ENCODE measurements at places on chromosomes 3 and 15.

- DNase-seq = no peak
Observed at GRCh38 chr3:128788268-128788869, 62.4 kb downstream of the RAB7A start.

DNA sequence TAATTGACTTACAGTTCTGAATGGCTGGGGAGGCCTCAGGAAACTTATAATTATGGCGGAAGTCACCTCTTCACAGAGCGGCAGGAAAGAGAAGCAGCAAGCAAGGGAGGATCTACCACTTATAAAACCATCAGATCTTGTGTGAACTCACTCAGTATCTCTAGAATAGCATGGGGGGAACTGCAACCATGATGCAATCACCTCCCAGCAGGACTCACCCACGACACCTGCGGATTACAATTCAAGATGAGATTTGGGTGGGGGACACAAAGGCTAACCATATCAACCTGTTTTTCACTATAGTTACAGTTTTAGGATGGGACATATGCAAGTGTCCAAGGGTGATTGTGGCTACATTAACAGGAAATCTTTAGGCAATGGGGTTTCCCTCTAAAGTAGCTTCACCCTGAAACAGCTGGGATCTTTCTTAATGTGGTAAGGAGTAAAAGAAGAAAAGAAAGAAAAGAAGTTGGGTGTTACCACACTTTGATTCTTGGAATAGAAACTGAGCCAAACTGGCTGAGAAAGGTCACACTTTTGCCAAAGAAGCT, 453.8 kb downstream of the OTOL1 start:
- no peak for DNase-seq

DNA sequence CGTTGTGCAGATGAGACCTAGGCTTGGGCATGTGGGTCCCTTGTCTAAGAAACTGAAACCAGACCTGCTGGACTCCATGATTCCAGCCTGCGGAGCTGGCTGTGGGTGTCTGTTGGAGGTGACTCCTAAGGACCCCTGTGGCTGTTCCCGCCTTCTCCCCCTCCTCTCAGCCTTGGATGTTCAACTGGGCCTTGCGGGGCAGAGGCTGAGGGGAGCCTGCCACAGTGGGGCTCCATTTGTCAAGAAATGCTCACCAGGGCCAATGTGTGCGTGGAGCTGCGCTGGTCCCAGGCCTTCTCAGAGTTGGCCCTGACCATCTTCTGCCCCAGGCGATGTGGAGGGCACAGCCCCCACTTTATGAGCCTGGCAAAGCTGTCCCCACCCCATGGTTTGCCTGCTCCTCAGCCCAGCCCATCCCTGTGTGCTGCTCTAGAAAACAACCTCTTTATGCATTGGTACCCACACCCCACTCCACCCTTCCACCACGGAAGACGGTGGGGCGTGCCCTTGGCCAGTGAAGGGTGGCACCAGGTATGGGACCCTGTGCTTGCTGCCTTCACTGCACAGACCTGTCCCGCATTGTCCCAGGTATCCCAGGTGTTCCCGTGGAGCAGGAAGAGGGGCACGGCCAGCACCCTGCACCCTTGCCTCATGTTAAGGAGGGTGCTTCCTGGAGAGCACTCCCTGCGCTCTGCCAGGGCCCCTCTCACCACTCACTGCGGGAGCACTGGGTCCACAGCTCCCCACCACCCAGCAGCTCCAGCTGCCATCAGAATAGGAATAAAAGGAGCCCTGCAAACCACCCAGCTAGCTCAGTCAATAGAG, 7.9 kb downstream of the MESP2 start:
- DNase-seq = no peak

DNA sequence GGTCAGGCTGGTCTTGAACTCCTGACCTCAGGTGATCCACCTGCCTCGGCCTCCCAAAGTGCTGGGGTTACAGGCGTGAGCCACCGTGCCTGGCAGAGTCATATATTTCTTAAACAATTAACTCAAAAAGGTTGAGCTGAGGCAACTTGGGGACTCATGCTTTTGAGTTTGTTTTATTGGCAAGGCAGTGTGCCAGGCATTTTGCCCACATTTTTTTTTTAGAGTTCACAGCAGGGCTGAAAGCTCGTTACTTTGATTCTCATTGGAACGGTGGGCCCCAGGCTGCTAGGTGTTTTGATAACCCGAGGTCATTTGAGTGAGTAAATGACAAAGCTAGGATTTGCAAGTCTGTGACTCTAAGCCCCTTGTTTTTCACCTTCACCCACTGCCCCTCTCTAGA, 76.2 kb downstream of the CCK start:
- DNase-seq = no peak

- no peak for DNase-seq
Observed at GRCh38 chr3:30437171-30437601, 169.2 kb upstream of the TGFBR2 start.

DNA sequence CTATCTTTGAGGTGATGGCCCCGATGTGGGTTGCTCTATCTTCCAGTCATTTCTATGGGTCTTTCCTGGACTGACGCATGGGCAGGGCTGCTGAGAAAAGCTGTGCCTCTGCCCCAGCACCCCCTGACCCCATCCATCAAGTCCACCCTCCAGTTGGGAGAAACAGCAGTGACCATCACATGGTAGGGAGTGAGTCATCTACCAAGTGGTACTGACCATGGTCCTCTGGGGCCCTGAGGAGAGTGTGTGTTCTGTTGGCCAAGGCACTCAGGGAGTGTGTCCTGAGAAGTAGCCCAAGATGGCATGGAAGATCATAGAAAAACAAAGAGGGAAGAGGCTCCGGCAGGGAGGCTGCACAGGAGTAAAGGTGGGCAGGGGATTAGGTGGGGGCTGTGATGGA, 1.6 kb upstream of the DNAH1 start:
- no peak for DNase-seq

GRCh38 chr3:112117841-112118571, 15.0 kb downstream of the GCSAM start:
- DNase-seq = no peak

DNA sequence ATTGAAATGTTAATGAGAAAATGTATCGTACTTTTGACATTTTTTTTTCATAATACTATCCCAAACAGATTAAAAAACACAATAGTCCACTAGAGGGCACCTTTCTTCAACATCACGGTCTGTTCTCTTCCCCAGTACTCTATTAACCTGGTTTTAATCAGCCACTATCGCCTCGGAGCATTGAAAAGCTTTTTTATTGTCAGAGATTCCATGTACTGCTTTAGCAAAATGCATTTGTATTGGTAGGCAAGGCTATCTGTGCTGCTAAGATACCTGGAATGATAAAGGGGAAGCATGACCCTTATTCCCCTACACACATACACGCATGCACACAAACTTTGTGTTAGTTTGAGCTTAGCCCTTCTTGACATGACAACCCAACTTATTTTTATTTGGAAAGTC, 160.1 kb upstream of the IL12A start:
- no peak for DNase-seq

DNA sequence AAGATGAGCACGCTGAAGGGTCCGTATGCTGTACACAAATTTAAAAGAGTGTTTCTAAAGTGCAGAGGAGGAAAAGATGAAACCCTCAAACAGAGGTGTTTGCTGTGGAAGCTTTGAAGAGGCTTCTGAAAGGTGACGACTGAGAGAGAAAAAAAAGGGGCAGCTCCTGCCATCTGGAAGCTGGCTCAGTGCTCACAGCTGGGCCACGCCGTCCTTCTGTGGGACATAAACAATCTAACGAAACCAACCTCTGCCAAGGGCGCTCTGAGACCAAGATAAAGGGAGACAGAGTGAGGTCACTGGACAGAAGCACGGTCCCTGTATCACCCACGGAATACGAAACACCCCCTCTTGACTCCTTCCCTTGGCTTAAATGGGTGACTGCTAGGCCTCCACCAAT, 96.3 kb upstream of the SLC6A6 start:
- no peak for DNase-seq

DNA sequence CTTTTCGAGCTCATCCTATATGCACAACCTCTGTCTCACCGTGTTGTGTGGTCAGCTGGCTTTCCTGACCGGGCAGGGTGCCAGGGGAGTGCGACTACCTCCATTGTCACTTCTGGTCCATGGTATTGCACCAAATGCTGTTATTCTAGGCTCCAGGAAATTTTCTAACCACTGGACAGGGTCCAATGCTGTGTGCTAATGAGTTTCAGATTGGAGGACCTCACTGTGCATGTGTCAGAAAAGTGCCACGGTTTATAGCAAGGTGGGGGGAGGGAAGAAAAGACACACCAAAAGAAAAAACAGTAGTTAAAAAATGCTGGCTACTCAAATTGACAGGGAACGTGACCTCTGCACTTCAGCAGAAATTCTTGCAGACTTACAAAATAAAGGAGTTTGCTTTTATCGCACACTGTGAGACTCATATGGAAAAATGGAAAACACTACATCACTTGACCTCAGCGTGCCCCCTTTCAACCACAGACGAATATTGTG, 480.1 kb downstream of the FOXP1 start:
- DNase-seq = no peak

DNA sequence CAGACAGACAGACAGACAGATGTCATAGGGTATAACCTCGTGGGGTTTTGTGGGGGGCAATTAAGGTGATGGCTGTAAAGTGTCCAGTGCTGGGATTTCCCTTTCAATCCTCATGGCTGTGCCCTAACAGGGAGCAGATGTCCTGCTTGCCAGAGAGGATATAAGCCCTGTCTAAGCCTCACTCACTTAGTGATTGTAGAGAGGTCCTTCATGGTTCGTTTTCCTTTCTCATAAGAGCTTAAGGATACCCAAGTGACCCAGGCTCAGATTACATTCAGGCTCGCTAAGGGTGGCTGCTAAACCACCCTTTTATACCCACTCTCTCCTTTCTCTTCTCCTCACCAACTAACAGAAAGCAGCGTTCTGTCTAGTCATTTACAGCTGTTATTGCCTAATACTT, 19.2 kb downstream of the LYSMD2 start:
- DNase-seq = no peak

DNA sequence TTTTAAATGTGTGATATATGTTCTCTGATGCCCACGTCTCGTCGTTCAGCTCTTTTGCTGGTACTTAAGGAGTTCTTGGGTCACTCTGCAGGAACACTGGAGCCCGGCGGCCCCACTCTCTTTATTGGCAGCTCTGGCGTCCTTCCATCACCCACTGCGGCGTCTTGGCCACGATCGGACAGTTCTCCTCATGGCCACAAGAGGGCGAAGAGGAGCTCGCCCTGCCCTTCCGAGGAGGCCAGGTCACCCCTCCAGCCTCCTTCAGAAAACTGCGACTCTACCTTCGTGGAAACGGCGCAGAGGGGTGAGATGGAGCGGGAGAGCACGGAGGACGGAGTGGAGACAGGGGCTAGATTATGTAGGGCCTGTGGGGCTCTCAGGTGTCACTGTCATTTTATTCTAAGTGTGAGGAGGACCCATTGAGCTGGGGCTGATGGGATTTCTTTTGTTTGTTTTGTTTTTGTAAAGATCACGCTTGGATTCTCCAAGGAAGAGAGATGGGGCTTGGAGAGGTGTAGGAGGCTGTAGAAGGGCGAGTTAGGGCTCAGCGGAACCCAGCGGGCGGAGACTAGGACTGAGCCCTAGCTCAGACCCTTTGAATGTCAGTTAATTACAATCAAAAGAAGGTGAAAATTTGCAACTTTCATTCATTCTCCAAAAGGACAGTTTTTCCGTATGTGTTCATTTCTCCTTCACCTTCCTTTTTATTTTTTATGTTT, 28.0 kb upstream of the GABRA5 start:
- no peak for DNase-seq

GRCh38 chr3:171747223-171747920, 62.9 kb downstream of the PLD1 start:
- no peak for DNase-seq

GRCh38 chr3:42718338-42718737, 15.7 kb upstream of the HHATL start:
- no peak for DNase-seq

DNA sequence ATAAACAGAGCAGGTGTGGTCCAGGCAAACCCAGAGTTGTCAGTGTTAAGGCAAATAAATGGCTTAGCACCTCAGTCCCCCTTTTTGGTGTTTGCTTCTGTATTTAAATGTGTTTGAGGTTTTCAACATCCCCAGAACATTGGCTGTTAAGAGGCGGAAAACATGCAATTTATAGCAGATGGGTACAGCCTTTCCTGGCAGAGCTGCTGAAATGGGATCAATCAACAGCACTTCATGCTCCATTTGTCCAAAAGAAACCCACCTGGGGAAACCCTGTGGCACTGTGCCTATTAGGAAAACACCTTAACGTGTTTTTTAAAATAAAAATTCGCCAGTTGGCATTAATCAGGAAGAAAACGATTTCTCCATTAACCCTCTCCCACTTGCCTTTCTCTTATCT, 135.4 kb downstream of the MCTP2 start:
- DNase-seq = no peak

- DNase-seq = no peak
Observed at GRCh38 chr15:83549623-83550022, 102.5 kb downstream of the SH3GL3 start.

- DNase-seq = no peak
Observed at GRCh38 chr3:108471426-108471825, 39.0 kb downstream of the MYH15 start.

- no peak for DNase-seq
Observed at GRCh38 chr3:10935028-10935427, 57.5 kb upstream of the SLC6A1 start.

GRCh38 chr3:50628601-50629000, 11.7 kb downstream of the MAPKAPK3 start:
- DNase-seq = no peak

DNA sequence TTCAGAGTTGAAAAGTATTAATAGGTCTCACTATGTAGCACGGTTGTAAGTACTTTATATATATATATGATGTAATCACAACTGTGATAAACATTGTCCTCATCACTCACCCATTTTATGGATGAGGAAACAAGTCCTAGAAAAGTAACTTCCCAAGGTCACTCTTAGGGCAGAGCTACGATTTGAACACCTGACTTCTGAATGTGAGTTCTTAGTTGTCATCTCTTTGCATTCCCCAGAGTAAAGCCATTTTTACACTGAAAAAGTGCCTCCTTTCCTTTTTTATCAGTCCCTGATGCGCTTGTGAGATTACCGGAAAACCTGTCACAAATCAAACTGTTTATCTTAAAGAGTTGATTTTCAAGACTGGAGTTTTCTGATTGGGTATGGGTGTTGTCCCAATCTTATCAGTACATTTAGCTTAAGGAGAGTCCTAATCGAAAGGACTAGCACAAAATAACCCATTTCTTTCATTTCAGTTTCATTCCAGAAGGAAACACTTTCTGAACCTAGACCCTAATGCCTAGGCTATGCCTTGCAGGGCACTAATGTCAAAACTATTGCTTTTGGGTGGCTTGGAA, 2.3 kb upstream of the EDEM1 start:
- no peak for DNase-seq

DNA sequence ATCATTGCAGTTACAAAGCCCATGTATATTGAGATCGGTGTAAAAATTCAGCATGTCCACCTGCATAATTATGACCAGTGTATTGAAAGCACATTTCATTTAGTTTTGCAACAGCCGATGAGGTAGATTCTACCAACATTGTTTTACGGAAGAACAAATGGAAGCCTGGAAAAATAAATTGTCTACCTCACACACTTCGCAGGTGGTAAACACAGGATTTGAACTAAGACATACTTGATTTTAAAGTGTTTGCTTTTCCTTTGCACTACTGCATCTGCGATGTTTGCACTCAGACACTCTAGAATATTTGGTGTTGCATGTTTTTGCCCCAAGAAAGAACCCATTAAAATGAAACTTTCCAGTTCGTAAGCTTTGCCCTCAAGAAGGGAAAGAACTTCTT, 148.4 kb downstream of the PGPEP1L start:
- no peak for DNase-seq

- DNase-seq = no peak
Observed at GRCh38 chr15:90654233-90655136, 62.7 kb upstream of the BLM start.

GRCh38 chr3:26715431-26715830, 92.9 kb downstream of the LRRC3B start:
- no peak for DNase-seq

GRCh38 chr15:97561529-97561928, 399.0 kb upstream of the ARRDC4 start:
- no peak for DNase-seq
